Left cardiac atrium (tissue), 4 donors: ENCODE measurements at places on chromosomes 1 and 21. TPM values are rescaled to one million over a fixed set of nuclear protein-coding genes. Genes with fewer than 3 reads are reported as not detected.

GRCh38 chr1:5753549-5754421 lies 238.4 kb downstream of the NPHP4 start:
- no peak for DNase-seq

GRCh38 chr1:227197064-227197463 lies 121.2 kb downstream of the CDC42BPA start:
- DNase-seq = no peak

GRCh38 chr1:202285908-202286307 lies 55.8 kb downstream of the UBE2T start:
- no peak for DNase-seq

TNFRSF18 gene
- 0.44 TPM for total RNA-seq
